ENCODE measurements at places on chromosomes 4 and X.

- no peak for DNase-seq
Observed at GRCh38 chr4:2087170-2087569, 28.0 kb downstream of the NAT8L start.

- no peak for DNase-seq
Observed at GRCh38 chr4:174005422-174005821, 278.0 kb downstream of the FBXO8 start.

- peak; percentile 6 for DNase-seq
Observed at GRCh38 chr4:4625488-4625887, 83.6 kb upstream of the STX18 start.

DNA sequence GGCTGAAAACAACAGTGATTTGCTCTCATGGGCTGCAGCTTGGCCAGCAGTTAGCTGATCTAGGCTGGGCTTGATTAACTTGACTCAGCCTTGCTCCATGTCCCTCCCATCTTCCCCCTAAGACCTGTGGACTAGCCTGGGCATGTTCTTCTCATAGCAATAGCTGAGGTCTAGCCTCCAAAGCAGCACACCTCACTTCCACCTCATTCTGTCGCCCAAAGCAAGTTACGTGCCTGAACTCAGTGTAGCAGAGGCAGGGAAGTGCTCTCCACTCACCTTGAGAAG lies 62.2 kb downstream of the EVC start:
- no peak for DNase-seq

DNA sequence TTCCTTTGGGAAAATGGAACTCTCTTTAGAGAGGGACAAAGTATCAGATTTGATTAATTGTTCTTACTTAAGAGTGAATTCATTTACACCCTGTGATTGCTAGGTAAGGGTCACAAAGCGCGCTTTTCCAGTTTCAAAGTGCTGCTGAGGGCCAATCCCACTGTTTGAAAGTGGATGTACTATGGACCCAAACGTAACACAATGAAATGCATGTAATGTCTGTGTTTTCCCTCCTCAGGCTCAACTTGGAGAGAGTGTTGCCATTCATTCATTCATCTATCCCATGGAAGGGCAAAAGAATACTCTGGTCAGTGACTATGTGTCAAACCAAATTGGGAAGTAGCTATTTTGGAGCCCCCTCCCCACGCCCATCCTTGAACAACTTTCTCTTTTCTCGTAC lies 16.1 kb downstream of the IGSF1 start:
- no peak for DNase-seq

DNA sequence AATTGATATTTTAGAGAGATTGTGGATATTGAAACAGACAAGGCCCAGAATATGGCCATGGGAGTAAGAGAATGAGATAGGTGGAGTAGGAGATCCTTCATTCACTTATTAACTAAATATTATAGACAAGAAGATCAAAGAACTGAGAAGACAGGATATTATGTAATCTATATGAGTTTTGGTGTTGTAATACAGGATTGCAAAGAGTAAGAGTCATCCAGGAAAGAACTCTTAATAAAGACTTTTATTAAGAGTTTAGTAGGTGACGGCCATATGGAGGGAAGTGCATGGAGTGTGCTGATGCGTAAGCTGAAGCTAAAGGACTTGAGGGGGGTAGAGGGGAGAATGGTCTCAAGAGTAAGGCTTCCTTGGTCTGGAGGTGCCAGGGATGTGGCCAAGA lies 153.7 kb downstream of the VEGFC start:
- no peak for DNase-seq

DNA sequence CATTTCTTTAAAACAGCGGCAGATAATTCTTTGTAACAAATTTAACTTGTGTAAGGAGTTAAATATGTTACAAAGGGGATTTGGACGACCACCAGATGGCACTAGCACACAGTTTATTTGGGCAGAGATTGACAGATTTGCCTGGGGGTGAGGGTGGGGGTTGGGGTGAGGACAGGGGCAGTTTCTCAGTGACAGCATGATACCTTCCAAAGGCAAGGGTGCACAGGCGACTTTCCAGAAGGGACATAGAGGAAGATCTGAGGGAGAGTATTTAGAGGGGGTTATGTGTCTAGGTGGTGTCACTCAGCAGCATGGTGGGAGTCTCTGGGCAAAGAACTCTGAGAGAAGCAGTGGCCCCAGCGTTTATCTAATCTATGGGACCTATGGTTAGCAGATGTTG lies 9.6 kb upstream of the TMA16 start:
- DNase-seq, result peak; percentile 67

DNA sequence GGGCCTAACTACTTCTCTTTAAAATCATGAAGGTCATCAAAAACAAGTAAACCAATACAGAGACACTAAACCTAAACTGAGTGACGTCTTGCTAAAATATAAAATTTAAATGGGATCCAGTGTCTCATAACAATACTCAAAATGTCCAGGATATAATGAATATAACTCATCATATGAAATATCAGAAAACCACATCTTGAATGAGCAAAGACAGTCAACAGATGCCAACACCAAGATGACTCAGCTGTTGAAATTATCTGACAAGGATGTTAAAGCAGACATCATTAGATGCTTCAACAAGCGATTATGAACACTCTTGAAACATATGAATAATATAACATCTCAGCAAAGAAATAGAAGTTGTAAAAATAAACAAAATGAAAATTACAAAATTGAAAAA lies 8.3 kb downstream of the NAP1L2 start:
- DNase-seq, result no peak

DNA sequence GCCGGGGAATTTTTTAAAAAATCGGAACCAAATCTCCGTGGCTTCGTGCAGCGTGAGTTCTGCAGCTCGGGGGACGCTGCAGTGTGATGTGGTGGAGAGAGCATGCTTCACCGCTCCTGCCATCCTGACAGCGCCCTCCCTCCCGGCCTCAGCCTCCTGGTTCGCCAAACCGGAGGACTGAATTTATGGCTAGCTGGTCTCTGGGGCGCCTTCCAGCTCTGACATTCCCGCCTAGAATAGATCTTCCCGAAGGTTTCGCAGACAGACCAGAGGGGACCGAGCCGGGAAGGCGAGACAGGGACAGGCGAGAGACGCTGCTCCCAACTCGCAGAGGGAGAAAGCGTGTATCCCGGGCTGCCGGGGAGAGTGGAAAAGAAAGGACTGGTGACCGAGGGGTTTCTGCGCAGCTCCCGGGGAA lies 25.9 kb downstream of the HOPX start:
- no peak for DNase-seq

GRCh38 chr4:48116582-48116981 lies 17.5 kb downstream of the TXK start:
- no peak for DNase-seq

DNA sequence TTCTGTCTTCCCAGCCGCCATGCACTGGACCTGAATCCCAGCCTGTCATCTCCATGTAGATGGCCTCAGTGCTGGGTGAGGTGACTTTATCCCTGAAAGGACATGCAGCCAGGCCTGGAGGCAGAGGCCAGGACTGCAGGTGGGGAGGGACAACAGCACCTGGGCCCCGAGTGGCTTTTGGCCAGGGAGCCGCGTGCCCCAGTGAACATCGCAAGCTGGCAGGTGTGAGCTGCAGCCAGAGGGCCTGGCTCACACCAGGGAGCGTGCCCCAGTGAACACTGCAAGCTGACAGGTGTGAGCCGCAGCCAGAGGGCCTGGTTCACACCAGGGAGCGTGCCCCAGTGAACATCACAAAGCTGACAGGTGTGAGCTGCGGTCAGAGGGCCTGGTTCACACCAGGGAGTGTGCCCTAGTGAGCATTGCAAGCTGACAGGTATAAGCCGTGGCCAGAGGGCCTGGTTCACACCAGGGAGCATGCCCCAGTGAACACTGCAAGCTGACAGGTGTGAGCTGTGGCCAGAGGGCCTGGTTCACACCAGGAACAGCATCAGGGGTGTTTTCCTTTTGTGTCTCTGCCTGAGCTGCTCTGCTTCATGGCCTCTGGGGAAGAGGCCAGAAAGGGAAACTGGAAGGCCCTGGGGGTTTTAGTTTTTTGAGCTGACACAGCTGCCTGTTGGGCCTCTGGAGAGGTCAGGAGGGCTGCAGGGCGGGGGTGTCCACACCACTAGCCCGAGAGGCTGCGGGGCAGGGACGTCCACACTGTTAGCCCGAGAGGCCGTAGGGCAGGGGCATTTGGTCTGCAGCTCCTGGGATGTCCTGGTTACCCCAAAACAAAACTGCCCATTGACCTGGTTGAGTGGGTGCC lies 22.7 kb upstream of the PSAPL1 start:
- DNase-seq, result no peak

DNA sequence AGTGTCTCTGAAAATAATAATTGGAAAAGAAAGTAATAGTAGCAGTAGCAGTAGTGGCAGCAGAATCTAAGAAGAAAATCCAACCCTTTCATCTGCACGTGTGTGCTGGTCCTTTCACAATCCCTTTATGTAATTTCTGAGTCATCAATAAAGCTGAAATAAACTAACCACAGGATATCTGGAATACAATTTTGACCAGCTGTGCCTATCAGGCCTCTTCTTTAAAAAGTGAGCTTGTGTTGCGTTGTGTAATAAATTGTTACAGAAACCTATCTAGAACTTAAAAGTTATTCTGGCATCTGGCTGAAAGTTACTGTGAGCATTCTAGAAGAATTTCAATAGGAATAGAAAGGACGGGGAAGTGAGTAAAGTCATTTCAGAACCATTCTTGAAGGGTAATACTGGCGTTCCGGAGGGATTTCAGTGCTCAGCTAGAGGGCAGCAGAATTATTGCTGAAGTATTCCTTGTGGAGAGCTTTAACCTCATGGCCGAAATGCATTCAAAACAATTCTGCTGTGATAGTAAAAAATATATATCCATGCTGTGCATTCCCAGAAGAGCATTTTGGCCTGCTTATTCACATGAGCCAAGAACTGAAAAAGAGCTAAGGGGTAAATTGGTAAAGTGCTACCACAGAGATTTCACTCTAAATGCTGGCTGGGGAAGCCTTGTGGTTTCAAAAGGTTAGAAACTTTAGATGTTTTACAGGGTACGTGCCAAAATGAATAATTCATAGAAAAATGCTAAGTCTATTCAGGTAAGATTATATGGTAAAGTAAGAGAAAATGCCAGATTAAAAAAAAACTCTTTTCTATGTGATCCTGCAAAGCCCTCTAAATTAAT lies 260.6 kb downstream of the NKX6-1 start:
- DNase-seq, result no peak

DNA sequence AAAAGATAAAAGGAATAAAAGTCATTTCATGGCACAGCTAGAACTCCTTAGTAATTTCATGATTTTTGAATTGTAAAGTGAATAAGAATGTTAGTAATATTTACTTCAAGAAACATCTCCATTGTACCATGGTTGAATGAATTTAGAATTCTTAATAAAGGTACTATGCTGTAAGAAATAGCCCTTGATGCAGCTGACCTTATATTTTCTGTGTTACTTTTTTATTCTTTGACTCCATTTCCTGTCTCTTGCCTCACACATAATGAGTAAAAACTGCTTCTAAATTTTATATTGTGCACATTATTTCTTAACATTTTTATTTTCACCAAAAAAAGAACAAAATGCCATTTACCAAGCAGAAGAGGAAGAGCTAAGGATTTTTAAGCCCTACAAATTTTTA lies 81.9 kb upstream of the PDHA2 start:
- no peak for DNase-seq

DNA sequence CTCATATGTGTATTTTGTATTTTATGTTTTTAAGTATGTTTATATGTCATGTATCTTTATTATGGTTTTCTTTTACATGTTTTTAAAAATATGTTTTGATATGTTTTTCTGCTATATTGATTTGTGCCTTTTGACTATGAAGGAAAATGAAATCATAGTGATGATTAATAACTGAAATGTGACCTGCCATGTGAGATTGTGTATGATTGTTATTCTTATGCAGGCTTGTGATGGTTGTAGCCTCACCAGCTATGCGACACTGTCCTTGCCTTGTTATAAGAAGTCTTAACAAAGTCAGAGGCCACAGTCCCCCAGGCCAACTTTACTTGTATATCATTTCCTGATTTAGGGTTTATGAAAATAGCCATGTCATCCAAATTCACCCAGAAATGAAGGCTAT lies 83.2 kb downstream of the TMEM131L start:
- peak; percentile 17 for DNase-seq

GRCh38 chr4:147683188-147683591 lies 773 bp downstream of the PRMT9 start:
- DNase-seq, result peak; percentile 56

DNA sequence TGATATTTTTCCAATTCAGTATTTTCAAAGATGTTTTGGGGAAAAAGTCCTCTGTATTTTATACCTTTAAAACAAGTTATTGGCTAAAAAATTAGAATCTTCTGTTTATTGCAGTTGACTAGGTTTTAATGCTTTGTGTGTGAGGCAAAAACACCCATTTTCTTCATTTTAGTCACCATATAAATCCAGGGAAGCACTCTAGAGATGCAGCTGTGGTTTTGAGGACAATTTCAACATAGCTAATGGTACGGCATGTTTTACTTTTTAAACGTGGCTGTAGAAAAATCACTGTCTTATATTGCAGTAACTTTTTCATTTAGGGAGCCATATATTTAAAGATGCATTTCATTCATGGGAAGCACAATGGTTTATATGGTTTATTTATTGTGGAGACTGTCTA lies 129.1 kb upstream of the PITX2 start:
- no peak for DNase-seq

DNA sequence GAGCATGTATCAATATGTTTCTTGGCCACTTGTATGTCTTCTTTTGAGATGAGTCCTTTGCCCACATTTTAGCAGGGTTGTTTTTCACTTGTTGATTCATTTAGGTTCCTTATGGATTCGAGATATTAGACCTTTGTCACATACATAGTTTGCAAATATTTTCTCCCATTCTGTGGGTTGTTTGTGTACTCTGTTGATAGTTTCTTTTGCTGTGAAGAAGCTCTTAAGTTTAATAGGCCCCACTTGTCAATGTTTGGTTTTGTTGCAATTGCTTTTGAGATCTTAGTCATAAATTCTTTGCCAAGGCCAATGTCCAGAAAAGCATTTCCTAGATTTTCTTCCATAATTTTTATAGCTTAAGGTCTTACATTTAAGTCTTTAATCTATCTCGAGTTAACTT lies 280.7 kb upstream of the GALNT7 start:
- no peak for DNase-seq

DNA sequence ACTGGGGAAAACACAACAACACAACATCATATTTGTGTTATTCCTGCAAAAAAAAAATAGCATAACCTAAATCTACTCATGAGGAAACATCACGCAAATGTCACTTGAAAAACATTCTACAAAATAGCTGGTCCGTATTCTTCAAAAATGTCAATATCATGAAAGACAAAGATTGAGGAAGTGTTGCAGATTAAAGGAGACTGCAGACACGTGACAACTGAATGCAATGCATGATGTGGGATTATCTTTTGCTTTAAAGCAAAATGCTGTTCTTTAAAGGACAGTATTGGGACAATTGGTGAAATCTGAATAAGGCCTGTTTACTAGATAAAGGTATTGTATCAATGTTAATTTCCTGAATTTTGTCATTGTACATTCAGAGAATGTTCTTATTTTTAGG lies 157.7 kb downstream of the SMIM20 start:
- DNase-seq, result no peak

GRCh38 chrX:134469486-134469885 lies 9.5 kb downstream of the HPRT1 start:
- peak; percentile 51 for DNase-seq

- DNase-seq, result no peak
Observed at GRCh38 chrX:130280901-130281300, 12.2 kb upstream of the ZNF280C start.
